ENCODE measurements at places on chromosomes 11 and 22. TPM values are rescaled to one million over a fixed set of nuclear protein-coding genes. Genes with fewer than 3 reads are reported as not detected.

The LDHAL6A gene
- total RNA-seq, result not detected

The RIC8A gene
- 120 TPM for total RNA-seq

The NAGA gene
- 20.0 TPM for total RNA-seq

The STK33 gene
- total RNA-seq, result 3.1 TPM

The YAP1 gene
- 0.11 TPM for total RNA-seq

The MMP27 gene
- total RNA-seq, result not detected

The FAM111B gene
- 35.6 TPM for total RNA-seq

The RAG2 gene
- total RNA-seq, result not detected

The PANX2 gene
- 1.1 TPM for total RNA-seq

The SOX10 gene
- total RNA-seq, result not detected

The MYOD1 gene
- not detected for total RNA-seq

The DRICH1 gene
- not detected for total RNA-seq

The NLRP6 gene
- total RNA-seq, result 1.5 TPM

The CCDC87 gene
- total RNA-seq, result 0.13 TPM
